ENCODE measurements at places on chromosomes 3 and 15.

- DNase-seq = no peak
Measured at GRCh38 chr15:92306663-92307062, 87.0 kb upstream of the ST8SIA2 start.

- no peak for DNase-seq
Measured at GRCh38 chr3:45904931-45905330, 18.6 kb downstream of the CCR9 start.

- no peak for DNase-seq
Measured at GRCh38 chr3:159208050-159208449, 406.2 kb downstream of the MFSD1 start.

DNA sequence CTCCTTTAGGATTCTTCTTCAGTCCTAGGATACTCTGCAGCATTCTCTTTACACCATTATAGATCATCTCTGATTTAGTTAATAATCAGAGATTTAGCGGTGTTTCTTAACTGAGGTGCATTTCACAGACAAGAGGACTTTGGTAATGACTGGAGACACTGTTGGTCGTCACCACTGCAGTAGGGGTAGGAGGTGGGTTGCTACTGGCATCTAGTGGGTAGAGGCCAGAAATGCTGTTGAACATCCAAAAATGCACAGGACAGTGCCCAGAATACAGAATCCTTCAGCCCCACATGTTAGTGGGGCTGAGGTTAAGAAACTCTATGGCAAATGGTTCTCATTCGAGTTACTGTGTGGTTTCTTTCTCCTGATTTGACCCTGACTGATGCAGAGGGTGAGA is 80.4 kb upstream of the LMCD1 start:
- DNase-seq = no peak

DNA sequence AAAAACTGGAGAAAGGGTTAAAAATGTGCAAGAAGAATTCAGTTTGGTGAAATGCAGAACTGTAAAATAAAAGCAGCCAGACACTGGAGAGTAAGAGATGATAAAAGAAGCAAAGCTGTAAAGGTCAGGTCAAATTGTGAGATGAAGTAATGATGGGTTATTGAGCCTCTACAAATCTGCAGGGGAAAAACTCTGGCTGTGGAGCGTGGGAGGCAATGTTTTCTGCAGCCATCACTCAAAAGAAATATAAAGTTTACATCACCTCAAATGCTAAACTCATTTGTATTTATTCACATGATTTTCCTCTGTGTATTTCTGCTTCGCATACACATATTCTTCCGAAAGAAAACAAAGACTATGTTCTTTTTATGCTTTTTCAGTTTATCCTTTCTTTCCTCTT is 158.8 kb upstream of the GPR149 start:
- no peak for DNase-seq

DNA sequence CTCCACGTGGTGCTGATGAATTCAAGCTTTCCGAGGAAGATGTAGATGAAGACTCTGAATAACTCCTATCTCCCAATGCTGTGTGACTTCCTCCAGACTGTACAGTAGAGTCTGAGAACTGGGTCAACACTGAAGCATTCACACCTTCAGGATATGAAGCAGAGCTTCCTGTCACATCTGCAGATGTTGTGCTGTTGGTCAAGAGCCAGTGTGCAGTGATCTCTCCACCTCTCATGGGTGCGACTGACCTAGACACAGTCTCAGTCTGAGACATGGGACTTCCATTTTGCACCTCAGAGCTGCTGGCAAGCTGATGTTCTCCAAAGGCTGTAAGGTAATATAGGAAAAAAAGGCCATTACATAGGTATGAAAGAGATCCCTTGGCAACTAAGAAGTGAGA is 36.5 kb downstream of the HEG1 start:
- no peak for DNase-seq

DNA sequence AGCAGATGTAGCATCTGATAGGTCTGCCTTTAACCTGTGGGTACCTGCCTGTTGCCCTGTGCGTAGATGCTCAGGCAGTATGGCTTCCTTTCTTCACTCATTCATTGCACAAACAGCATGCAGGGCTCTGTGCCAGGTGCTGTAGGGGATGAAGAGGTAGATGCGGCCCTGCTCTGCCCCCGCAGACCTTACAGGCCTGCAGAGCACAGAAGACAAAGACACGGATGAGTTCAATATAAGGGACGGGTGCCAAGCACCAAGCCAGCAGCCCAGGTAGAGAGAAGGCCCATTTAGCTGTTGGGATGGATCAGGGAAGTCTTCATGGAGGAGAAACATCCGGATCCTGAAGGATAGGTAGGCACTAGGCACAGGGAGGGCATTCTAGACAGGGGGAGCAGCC is 69.4 kb downstream of the AAGAB start:
- no peak for DNase-seq

- DNase-seq = peak; percentile 30
Measured at GRCh38 chr3:196740481-196741248, 1.0 kb downstream of the PAK2 start.

DNA sequence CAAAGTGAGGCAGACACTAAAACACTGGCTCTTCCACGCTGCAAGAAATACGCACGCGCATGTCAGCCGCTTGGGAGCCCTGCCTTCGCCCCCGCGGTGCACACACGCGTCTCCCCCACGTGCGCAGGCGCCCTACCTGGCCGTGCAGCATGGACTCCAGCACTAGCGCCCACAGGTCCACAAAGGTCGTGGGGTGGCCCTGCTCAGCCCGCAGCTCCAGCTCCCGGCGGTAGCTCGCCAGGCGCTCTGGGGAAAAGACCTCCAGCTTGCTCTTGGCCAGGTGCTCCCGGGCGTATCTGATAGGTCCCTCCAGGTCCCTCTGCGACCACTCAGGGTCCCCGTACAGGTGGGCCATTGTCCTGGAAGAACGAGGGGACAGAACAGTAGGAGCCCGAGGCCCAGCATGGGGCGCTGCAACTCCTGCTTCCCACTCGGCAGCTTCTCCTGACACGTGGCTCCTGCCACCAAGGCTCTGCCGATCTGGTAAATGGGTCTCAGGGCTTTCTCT is 14.9 kb downstream of the PLA2G4D start:
- no peak for DNase-seq

DNA sequence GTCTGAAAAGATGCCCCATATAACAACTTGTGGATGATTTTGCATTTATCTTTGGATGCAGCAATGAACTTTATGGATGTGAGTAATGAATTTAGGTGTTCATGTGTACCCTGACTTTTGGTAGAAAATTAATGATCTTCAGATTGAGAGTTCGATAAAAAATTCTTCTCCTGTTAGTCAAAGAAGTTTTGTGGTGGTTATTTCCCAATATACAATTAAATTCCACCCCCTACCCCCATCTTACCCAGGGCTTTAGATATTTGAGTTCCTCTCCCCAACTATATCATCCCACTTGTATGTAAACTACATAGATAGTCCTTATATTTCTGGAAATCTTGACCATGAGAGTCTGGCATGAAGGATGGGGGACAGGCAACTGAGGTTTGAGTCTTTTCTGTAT is 126.1 kb upstream of the ALDH1A3 start:
- DNase-seq = no peak

DNA sequence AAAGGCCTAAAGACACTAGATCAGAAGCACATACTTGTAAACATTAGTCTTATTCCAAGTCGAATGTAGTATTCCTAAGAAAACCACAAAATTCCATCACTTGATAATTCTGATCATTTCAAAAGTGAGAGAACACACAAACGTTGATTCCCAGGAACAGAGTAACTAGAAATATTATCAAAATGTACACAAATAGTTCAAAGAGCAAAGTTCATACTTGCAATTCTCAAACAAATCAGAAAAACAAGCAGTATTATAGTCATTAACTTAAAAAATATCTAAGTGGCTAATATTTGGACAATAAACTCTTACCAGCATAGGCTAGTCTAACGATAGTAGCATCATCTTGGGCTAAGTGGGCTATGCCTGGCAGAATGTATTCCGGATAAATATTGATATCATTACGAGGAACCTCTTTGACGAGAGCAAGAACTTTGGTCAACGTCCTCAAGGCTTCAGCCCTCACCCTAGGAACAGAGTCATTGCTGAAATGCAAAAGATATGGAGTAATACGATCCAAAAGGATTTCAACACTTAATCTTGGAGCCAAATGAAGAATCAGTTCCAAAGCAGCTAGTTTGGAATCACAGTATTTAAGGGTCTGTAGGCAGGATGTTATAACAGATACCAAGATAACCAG is 13.3 kb downstream of the PIK3R4 start:
- DNase-seq = no peak

GRCh38 chr3:19734453-19734852 is 199.6 kb downstream of the EFHB start:
- no peak for DNase-seq

DNA sequence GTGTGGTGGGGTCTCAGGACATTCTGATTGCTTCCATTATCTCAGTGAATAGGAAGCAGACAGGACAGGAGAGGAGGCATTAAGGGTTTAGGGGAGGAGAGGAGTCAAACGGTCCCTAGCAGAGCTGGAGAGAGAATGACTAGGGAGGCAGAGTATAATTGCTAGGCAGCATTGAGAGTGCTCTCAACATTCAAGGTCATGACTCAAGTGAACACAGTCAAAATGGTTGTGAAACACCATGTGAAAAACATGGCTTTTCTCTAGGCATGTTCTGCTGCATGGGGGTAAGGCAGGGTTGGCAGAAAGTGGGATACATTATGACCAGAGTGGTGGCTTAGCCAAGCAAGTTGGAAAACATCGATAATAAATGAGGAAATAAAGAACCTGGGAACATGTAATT is 19.5 kb upstream of the HRH1 start:
- DNase-seq = no peak

DNA sequence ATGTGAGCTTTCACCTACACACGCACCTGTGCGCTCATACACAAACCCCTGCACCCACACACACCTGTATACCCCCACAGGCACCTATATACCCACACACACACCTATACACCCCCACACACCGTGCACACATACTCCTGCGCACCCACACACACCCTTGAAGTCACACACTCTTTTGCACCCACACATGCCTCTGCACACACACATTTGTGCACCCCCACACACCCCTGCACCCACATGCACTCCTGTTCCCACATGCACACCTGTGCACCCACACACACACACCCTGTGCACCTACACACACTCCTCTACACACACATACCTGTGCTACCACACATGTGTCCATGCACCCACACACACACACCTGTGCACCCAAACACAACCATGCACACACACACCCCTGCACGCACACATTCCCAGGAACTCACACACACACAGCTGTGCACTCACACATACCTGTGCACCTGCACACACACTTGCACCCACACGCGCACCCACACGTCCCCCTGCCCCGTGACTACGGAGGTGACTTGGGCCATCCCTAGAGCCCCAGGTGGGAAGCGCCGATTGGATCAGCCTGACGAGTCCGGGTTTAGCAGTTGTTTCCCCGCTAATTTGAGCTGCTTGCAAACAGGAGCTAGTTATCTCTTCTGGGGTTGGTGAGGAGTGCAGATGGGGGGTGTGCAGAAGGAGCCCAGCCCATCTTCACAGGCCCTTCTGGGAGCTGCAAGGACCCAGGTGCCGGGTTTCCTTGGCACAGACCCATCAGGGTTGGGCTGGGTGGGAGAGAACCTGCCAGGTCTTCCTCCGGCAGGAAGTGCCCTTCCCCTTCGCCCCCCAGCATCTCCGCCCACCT is 97.8 kb downstream of the CHSY1 start:
- DNase-seq = no peak

DNA sequence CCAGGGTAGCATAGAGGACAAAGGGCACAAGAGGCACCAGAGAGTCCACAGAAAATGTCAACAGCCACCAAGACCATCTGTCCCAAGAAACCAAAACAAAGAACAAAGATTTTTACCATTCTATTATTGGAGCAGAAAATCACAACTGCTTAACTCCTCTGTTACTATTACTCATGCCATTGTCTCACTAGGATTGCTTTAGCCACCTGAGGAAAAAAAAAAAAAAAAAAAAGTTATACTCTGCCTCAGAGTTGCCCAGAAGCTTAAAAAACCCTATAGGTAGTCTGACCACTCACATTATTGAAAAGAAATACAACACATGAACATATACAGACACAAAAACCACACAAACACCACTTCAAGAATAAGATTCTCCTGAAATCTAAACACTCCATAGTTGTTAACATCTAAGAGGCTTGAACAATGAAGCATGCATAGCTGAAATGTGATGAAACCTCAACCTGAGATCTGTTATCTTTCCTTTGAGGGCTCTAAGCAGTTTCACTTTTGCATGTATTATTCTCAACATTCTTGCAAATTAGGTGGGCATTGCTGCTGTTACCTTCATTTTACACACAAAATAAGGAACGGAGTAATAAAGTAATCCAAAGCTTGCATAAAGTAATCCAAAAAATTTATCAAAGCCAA is 85.4 kb downstream of the IGSF11 start:
- no peak for DNase-seq

DNA sequence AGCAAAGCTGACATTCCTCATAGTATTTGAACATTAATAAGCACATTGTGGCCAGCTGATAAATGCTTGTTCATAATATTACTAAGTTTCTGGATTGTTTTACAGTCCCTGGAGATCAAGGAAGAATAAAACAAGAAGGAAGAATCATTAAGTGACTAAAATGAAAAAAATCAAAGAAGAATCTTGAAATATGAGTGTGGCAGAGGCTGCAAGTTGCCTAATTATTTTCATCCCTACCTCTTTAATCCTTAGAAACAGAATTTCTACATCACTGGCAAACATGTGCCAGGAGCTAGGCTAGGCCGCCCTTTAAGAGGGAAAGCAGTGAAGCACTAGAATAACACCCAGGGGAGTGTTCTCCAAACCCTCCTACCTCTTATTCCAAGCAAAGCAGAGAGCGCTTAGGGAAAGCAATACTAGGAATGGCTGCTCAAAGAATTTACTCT is 98.9 kb downstream of the MAGI1 start:
- DNase-seq = no peak

GRCh38 chr15:39747326-39747725 is 35.3 kb downstream of the FSIP1 start:
- no peak for DNase-seq

DNA sequence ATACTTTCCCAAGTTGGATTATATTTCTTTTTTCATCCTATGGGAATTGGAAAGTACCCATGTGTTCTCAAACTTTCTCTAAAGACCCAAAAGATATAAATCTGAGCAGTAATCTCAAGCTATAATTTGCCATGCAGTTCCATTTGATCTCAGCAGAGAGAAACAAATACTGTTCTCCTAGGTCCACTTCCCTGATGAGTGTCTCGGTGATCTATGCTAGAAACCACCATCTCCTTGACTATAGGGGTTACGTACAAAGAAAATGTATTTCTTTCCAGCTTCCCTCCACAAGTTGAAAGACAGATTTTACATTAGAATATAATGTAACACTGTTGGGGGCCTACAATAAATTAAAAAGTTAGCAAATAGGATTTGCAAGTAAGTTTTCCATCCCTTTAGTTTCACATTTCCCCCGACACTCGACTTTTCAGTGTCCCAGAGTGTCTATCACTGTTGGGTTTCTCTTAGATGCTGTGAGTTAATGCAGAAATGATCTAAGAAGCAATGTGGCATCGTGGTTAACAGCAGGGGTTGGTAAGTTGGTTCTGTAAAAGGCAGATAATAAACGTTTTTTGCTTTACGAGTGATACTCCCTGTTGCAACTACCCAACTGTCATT is 465.1 kb upstream of the CFAP20DC start:
- no peak for DNase-seq

GRCh38 chr3:117366574-117366973 is 657.0 kb downstream of the TUSC7 start:
- no peak for DNase-seq

Measured in activated CD4-positive, alpha-beta T cell treated with anti-CD3 and anti-CD28 coated beads, Interleukin-2, amount 50 U/mL, for 24 hours (primary cell).